ENCODE measurements at places on chromosomes 16 and 17.

GRCh38 chr17:44829523-44830358 lies at the start of gene GJC1:
TSS of gene GJC1 (minus strand) at chr17:44830287. CDS start at chr17:44805817, 24,470 bp downstream.
- no peak for DNase-seq

DNA sequence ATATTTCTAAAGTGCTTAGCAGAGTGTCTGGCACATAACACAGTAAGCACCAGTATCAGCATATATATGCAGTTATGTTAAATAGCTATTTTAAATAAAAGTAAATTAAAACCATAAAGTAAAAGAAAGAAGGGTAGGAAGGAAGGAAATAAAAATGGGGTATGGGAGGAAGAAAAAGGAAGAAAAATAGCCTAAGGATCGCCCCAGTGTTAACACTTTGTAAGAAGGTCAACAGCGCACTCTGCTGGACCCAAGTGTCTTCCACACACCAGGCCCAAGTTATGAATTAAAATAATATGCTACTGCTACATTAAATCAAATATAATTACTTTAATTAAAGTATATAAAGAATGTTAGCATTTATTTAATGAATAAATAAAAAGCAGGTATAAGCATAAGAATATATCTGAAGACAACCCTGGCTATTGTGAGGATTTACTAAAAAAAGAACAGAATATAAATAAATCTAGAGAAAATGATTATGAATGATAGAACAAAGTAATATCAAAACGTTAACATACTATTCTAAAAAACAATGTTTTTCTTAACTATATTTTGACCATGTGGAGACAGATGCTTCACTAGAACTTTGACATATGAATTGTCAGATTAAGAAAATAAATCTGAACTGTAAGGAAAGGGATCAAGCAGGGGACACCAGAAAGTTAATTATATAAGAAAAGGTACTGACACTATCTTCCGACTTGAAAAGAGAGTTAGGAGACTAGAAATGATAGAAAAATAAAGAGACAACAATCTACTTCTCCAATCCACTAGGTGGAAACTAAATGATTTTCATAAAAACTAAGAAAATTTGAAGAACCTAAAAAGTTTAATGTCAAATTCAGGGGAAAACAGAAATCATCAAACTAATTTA lies 25.9 kb downstream of the BRIP1 start:
- no peak for DNase-seq

DNA sequence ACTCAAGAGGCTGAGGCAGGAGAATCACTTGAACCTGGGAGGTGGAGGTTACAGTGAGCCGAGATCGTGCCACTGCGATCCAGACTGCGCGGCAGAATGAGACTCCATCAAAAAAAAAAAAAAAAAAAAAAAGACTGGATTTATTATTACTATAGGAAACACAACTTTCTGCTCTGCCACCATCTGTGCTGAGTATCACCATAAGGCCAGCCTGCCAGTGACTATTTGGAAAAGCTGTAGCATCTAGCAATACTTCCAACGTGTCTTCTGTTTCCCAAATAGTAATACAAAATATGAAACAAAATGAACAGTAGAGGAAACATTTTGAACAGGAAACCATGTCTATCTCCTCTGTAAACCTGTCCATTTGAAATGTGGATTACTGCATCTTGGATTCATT lies 43.6 kb upstream of the CRYM start:
- DNase-seq = no peak

GRCh38 chr17:45740553-45741330 lies 43.4 kb upstream of the CRHR1 start:
- DNase-seq = no peak

DNA sequence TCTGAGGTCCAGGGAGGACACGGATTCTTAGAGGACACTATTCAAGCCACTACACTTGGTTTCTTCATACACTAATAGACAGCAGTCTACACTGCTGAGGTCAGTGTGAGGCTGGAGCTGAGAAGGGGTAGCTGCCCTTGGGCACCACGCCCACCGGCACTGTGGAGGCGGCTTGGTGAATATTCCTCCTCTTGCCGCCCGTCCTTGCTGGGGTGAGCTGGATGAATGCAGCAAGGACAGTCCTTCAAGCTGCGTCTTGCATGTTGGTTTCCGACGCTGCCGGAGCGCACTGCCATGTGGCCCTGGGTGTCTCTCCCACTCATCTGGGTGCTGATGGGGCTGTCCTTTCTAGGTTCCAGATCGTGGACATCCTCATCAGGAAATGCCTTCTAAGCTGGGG lies 2.6 kb downstream of the ZNF205 start:
- DNase-seq = no peak

DNA sequence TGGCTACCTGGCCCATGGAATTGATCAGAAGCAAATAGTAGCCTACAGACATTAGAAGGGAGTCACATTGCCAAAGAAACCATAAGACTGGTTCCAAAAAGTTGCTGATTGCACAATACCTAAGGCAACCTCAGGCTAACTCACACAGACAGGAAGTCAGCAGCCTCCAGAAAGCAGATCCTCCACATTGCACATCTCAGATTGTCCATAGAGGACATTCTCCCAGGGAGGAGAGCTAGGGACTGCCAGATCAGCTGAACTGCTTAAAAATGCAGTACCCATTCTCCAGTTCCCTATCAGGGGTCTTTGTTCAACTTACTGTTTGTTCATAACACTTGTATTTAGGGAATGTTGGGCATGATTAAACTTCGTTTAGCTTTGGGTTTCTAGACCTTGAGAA lies 4.2 kb downstream of the CCL3 start:
- no peak for DNase-seq

GRCh38 chr17:44216173-44216572 lies 3.3 kb downstream of the UBTF start:
- no peak for DNase-seq

- DNase-seq = no peak
Observed at GRCh38 chr17:59219370-59219769, 941 bp upstream of the GDPD1 start.

DNA sequence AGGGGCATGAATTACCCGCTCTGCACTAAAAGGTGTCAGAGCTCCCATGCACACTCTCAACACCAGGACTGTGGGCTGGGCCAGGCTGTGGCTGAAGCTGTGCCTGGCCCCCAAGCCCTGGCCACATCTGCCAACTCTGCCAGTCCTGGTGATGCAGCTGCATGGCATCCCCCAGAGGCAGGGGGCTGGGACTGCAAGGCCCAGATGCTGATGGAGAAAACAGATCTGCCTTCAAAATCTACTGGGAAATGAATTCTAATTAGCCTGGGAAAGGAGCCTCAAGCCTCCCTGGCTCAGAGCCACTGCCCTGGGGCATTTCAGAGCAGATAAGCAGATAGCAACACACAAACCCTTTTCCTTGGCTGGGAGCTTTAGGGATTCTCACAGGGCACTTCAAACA lies 3.4 kb downstream of the CHST6 start:
- DNase-seq = no peak
